ENCODE measurements at places on chromosomes 12 and 14.

DNA sequence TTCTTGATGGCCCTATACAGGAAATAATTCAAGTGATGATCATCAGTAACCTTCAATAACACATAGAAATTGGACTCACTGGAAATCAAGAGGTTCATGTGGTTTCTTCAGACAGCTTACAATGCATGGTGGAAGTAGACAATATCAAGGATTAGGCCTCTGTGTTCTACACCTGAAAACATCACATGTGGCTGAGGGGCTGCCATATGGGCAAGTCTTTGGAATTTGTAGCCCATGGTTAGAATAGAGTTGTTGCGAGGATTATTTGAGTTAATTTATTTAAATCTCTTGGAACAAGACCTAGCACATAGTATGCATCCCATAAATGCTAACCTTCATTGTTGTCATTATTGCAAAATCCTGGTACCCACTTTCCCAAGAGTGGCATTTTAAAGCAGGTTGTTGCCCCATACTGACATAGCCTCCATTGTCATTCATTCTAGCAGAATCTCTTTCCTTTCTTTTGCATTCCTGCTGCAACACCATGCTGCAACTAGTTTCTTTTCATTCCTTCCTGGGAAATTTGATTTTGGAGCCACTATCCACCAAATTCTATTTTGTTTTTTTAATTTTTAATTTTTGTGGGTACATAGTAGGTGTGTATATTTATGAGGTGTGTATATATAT is 352.7 kb upstream of the NAV3 start:
- DNase-seq: no peak

GRCh38 chr12:66397574-66398290 is 95.4 kb downstream of the HELB start:
- no peak for DNase-seq

DNA sequence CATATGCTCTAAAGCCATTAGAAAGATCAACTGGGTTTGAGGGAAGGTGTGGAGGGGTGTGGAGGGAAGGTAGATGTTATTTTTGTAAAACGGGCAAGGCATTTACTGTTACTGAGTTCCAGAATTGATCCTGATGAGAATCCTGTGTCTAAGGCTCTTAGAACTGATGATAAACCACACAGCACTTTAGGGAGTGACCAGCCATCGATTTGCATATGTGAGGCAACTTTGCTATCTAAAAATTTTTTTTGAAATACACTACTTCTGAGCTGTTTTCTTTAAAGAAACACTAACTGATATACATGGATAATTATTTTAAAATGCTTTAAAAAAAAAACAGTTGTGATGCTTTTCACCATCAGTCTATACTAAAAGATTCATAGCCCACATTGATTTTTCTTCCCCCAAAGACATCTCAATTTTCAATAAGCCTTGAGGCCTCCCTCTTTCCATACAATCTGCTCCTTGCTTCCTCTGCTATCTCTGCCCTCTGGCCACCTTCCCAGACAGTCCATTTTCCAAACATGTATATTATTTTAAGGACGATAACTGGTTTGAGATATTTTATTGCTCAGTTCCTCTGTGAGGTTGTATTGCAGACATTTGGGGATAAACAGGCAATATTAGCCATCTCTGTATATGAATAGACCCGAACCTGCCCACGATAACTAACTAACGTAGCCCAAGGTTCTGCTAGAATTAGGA is 265.9 kb downstream of the EFCAB11 start:
- no peak for DNase-seq

DNA sequence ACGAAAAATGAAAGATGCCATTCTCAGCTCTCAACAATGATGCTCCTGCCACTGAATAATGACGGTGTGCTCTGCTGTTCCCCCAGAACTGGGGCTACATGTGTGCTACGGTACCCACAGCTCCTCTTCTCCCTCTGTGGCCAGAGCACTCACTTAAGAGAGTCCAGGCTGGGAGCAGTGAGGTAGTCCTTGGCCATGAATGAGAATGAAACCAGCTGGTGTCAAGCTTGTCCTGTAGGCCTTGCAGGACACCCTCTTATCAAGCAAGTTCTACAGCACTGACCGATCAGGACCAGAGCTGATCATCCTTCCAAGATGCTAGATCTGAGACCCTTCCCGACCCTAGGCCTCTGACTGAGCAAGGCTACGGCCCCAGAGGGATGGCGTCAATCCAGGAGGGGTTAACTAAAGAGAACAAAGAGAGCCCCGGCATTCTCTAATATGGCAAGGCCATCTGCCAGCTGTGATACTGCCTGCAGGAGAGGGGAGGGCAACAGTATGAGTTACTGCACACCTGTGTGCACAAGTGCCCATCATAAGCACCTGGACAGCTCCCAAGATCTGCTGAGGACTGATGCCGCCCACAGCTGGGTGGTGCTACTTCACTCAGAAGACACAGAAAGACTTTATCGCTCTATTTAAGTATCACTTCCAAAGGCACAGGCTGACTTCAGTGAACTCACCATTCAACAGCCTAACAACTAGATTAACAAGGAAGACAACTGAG is 30.5 kb downstream of the APPL2 start:
- no peak for DNase-seq

DNA sequence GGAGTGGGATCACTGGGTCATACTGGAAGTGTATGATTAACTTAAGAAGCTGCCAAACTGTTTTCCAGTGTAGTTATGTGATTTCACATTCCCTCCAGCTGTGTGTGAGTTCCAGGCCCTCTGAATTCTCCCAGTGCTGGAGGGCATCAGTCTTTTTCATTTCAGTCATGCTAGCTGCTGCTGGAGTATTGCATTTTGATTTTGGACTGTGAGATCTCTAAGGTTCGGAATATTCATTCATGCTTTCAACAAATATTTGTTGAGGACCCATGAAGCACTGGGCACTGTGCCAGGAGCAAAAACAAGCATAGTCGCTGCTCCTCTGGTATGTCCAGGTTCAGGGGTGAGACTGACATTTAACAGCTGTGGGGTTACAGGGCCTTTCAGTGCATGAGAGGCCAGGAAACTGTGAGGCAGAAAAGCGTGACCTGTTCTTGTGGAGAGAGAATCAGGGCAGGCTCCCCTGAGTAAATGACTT is 133.2 kb downstream of the SCARB1 start:
- DNase-seq: no peak

DNA sequence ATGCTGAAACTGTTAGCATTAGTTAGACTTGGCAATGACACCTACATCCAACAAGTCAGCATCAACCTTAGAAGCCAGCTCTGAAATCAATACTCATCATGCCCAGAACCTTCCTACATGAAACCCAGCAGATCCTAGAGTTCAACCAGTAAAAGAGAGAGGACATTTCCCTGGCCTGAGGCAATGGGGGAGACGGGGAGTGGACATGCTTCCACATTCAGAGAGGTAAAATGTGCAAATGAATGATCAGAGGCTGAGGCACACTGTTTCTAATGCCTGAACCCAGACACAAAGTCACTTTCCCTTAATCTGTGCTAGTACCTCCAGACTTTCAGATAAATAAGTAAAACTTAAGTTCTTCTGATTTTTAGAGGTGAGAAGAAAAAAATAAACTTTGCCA is 34.5 kb downstream of the ERO1A start:
- DNase-seq: no peak

GRCh38 chr14:78764240-78764639 is 594.1 kb downstream of the NRXN3 start:
- no peak for DNase-seq

GRCh38 chr12:25126746-25127145 is 68.2 kb downstream of the DNAI7 start:
- no peak for DNase-seq

DNA sequence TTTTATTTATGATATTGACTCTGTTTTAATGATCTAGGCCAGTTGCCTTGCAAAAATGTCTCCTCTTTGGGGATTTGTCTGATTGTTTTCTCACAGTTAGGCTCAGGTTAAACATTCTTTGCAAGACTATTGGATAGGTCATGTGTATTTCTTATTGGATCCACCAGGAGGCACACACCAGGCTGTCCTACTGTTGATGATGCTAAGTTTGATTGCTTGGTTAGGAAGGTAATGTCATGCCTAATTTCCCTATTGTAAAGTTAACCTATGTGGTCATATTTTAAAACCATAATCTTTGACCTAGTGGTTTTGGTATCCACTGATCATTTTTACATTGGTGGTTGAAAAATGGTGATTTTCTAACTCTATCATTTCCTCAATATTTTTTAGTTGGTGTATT is 137.1 kb downstream of the BRMS1L start:
- no peak for DNase-seq
